ENCODE measurements at places on chromosomes 2 and 18.

- peak; percentile 34 for DNase-seq
These were observed 1.3 kb downstream of the TANC1 start for GRCh38 chr2:158969715-158970240.

- DNase-seq = no peak
These were observed 3.5 kb upstream of the SMCHD1 start for GRCh38 chr18:2651981-2652380.

DNA sequence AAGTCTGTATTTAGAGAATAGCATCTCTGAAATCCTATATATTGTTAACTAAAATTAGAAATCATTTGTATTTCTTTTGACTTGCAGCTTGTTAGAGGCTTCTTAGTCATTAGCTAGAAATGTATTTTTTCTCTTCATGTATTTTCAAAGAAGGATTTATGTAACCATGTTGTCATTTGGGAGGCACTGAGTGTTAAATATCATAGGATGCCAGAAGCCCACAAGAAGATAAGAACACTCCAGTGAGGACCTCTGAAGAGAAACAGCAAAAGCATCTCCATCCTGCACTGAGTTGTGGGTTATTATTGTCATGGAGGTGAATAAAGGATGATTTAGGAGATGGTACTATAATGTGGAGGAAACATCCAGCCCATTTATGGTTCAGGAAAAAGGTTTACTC is 93.5 kb downstream of the UBE2E3 start:
- DNase-seq = peak; percentile 34

DNA sequence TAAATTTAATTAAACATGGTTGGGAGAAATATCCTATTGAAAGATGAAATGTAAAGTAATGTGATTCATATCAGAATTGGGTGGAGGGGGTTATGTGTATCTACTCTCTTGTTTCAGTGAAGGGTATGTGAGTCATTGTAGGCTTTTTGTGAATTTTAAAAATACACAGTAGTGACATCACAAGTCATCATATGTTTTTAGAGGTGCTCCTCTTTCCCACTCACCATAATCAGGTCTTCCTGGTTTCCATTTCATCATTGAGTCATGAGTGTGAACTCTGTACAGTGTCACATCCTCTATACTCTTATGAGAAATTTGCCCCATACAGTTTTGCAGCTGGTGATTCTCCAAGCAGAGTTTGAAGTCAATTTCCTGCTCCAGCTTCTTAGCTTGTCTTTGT is 18.8 kb downstream of the FSIP2 start:
- no peak for DNase-seq

- peak; percentile 33 for DNase-seq
These were observed 280.6 kb upstream of the UBE2E3 start for GRCh38 chr2:180699657-180700361.

GRCh38 chr2:229486673-229487072 is 215.6 kb upstream of the PID1 start:
- DNase-seq = no peak

GRCh38 chr2:190432567-190433231 is 24.5 kb downstream of the MFSD6 start:
- DNase-seq = no peak

- DNase-seq = peak; percentile 69
These were observed 6.5 kb upstream of the CNDP2 start for GRCh38 chr18:74489676-74490075.

GRCh38 chr2:235194836-235195235 is 243.0 kb downstream of the SH3BP4 start:
- DNase-seq = no peak

DNA sequence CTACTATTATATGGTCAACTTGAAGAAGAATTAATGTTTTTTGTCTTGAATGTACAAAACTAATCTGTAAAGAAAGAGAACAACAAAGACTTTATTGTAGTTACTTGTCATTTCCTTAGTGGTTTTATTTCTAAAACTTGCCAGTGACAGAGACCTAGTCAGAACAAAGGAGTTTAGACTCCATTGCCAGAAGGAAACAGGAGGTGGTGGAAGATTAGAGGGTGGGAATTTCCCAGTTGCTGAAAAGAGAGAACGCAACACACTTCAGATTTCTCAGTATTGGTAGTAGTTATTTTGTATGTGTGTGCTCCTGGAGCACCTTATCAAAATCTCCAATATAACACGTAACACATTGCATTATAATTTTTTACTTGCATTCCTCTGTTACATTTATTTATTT is 81.4 kb downstream of the CDCA7 start:
- no peak for DNase-seq

GRCh38 chr18:74197705-74198341 is 49.5 kb downstream of the TIMM21 start:
- DNase-seq = no peak

DNA sequence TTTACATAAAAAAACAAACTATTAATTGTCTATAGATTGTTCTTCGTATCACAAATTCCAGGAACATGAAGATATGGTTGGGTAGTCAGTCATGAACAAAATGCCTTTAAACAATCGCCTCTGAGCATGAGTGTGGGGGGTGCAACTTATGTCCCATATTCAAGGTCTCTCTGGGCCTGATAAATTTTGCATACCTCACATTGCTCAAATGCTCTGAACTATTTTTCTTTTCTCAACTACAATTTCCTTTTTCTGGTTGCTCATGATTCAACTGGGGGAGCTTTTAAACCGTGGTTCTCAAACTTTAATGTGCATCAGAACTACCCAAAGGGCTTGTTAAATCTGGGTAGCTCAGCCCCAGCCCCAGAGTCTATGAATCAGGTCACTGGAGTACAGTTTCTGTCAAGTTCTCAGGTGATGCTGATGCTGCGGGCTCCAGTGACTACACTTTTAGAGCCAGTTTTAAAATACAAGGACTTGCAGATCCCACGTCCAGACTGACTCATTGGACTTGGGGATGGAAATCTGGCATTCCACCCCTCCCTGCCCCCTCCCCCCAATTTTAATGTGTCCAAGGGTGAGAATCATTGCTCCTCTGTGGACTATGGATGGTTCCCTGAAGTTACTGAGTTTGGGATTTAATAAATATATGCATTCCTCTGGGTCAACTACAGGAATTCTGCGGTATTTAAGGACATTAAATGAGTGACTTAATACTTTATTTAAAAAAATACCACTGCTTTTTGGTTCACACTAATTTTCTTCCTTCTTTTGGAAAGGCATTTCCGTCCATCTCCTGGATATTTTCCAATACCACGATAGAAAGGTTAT is 1.5 kb upstream of the GPD2 start:
- peak; percentile 59 for DNase-seq

DNA sequence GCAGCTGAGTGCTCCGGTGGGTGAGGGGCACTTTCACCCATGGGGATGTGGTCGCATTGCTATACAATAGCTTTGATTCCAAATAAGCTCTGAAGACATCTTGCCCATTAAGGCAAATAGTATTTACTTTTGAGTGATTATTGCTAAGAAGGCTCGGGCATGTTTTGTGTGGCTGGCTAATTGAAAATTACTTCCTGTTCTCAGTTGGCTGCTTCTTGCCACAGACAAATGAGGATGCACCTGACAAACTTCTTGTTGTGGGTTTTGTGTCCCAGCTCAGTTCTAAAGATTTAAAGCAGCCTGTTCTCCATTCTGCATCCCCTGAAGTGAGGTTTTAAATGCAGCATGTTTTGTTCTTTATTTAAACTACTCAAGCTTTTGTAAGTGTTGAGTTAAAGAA is 88.3 kb downstream of the KCNS3 start:
- DNase-seq = no peak
